ENCODE measurements at places on chromosomes 13 and 19.

- DNase-seq, result no peak
These were observed 1.2 kb downstream of the LRCH1 start for GRCh38 chr13:46553886-46554858.

GRCh38 chr13:95335667-95336066 is 34.4 kb upstream of the ABCC4 start:
- DNase-seq, result peak; percentile 23

DNA sequence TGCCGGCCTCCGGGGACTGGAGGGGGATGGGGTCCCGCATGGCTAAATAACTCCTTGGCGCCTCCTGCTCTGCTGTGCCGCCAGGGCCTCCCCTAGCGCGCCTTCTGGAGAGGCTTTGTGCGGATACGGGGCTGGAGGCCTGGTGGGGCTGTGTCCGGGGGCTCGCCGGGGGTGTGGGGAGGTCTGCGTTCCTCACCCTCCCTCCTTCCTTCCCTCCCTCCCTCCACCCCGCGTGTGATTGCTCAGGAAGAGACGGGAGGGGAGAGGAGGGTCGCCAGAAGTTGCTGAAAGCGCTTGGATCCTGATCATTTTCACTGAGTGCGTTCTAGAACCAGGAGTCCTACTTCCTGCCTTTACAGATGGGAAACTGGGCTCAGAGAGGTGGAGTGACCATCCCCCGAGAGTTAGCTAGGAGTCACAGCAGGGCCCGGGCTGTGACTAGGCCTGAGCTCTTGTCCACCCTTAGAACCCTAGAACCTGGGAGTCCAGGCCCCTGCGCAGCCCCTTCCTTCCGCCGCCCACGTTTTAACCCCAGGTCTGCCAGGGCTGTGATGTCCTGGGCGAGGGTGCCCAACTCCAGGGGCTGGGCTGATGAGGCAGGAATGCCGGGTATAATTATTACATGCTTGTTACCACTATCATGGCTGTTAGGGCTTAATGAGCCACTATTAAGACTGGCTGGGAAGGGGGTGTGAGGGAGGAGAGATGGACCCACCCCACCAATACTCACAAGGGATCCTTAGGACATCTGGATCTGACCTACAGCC is 782 bp upstream of the JUND start:
- no peak for DNase-seq

- no peak for DNase-seq
These were observed 6.8 kb downstream of the RPS11 start for GRCh38 chr19:49502866-49503581.

- peak; percentile 81 for DNase-seq
These were observed 39.8 kb upstream of the IGFL4 start for GRCh38 chr19:46080561-46080960.

GRCh38 chr19:31344403-31344802 is 4.8 kb downstream of the TSHZ3 start:
- no peak for DNase-seq

DNA sequence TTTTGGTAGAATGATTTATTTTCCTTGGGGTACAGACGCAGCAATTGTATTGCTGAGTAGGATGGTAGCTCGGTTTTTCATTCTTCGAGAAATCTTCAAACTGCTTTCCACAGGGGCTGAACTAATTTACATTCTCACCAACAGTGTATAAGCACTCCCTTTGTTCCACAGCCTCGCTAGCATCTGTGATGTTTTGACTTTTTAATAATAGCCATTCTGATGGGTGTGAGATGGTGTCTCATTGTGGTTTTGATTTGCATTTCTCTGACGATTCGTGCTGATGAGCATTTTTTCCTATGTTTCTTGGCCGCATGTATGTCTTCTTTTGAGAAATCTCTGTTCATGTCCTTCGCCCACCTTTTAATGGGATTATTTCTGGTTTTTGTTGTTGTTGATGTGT is 54.8 kb upstream of the UQCRFS1 start:
- DNase-seq, result no peak

DNA sequence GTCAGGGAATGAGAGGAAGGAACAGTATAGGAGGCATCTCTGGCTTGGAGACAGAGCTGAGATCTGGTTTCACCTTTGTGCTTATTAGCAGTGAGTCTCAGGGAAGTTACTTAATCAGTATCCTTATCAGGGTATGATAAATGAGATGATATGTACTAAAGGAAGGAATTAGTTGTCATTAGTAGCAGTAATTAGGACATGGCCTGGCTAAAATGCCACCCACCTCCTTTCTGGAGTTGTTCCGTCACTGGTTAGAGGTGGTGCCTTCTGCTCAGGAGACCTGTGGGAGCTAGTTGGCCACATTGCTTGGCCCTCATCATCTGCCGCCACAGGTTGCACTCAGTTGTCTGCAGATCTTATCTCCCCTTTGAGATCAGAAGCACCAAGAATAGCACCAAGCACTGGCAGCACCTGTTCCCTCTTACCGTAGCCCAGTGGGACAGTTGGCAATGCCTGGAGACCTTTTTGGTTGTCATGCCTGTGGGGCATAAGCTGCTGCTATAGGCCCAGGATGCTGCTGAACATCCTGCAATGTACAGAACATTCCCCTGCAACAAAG is 4.7 kb downstream of the GPATCH1 start:
- DNase-seq, result no peak

DNA sequence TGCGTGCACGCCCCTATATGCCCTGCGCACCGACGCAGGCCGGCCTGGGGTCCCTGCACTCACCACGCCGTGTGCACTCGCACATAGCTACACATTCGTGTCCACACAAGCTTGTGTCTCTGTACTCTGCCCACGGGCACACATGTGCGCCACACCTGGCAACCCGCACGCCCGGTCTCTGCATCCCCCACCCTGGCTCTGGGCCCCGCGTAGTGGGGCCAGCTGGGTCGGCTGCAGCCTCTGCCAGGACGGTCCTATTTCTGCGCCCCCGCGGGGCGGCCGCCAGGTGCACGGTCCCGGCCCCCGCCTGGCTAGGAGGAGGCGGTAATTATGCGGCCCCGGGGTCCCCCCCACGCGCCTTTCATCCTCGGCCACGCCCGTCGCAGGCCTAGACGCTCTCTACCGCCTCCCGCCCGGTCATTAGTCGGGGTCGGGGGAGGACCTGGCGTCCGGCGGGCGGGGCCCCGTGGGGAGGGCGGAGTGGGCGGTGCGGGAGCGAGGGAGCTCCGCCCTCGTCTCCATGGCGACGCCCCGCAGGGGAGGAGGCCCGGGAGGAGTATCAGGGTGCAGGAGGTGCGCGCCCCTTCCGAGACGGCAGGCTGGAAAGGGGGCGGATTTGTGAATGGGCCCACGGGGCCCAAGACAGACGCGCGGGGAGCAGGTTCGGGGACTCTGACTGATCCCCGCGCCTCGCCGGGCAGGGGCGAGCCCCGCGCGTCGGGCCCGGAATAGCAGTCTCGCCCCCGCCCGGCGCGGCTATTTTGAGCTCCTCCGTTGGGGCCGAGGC is 2.8 kb upstream of the CIRBP start:
- DNase-seq, result no peak

GRCh38 chr13:82758044-82758443 is 1124.2 kb downstream of the SLITRK1 start:
- no peak for DNase-seq

DNA sequence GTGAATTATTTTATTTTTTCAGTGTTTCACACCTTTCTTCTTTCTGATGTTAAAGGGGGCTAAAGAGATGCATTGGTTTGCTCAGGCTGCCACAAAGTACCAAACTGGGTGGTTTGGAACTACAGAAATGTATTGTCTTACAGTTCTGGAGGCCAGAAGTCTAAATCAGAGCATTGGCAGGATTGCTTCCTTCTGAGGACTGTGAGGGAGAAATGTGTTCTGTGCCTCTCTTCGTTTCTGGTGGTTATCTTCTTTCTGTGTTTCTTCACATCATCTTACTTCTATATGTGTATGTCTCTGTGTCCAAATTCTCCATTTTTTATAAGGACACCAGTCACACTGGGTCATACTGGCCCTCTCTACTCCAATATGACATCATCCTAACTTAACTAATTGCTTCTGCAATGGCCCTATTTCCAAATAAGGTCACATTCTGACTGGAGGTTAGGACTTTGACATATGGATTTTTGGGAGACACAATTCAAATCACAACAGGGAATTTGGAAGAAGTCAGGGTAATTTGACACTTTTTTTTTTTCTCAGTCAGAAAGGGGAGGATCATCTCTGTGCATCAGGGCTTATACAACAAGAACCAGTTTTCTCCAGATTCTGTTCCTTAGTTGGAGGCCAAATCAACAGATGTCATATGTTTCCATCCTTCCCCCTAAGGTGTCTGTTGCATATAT is 188.2 kb downstream of the KCNRG start:
- no peak for DNase-seq

Data from HS-27A (cell line).